ENCODE measurements at places on chromosomes 7 and 10. TPM values are rescaled to one million over a fixed set of nuclear protein-coding genes. Genes with fewer than 3 reads are reported as not detected.

The ZCCHC24 gene
- 43.8 TPM for total RNA-seq

DNA sequence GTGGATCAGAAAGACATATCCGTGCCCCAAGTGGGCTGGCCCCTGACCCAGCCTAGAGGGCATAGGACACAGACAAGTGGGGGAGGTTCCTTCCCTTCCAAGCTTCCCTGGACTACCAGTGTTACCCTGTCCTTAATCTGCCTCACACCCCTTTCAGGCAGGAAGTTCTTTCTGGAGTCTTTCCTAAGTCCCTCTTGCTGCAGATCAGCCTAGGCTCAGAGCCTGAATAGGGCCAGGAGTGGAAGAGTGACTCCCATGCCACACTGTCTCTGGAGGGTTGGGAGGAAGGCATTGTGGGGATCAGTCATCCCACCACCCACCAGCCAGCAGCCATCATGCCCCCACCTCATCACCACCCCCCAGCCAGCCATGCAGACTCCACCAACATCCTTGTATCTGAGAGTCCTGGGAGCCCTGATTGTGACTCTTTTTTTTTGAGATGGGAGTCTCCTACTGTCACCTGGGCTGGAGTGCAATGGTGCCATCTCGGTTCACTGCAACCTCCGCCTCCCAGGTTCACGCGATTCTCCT, 22.6 kb downstream of the POLL start:
- no peak overlapping the region for H3K4me3 ChIP-seq
- H3K27ac ChIP-seq, result no peak overlapping the region
- no peak for DNase-seq

DNA sequence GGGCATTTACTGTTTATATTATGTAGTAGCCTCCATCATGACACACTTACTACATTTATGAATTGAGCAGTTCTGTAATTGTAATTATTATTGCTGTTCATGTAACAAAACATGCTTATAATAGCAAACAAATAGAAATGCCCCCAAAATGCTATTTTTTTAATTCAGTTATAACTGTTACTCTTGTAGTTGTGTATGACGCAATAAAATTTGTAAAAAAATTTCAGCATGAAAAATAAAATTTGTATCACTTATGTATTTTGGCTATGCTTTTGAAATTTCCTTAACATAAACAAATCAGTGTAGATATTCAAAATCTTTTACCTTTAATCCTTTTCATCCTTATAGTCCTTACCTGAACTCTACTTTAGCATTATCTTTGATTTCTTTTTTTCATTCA, 25.9 kb downstream of the TMEM106B start:
- DNase-seq, result no peak
- H3K27ac ChIP-seq, result no peak overlapping the region
- H3K4me3 ChIP-seq, result no peak overlapping the region
- H3K4me1 ChIP-seq, result no peaks in the 10 kb centered on the region
- no peaks in the 10 kb centered on the region for H3K27me3 ChIP-seq

- H3K36me3 ChIP-seq, result peaks cover 5% of the 10 kb centered on the region
- H3K27ac ChIP-seq, result peak overlapping the region; percentile 100
- no peaks in the 10 kb centered on the region for H3K27me3 ChIP-seq
- peaks cover 49% of the 10 kb centered on the region for H3K4me1 ChIP-seq
- DNase-seq, result no peak
- peak overlapping the region; percentile 81 for H3K4me3 ChIP-seq
These were observed 847 bp downstream of the BTAF1 start for GRCh38 chr10:91924212-91925021.

The UCMA gene
- not detected for total RNA-seq
